CD4-positive, alpha-beta T cell treated with Interleukin-6 for 4 hours (primary cell): ENCODE measurements at places on chromosomes 12 and 14.
A peak's percentile ranks its signal among the peaks of the same experiment; 100 is the strongest.

DNA sequence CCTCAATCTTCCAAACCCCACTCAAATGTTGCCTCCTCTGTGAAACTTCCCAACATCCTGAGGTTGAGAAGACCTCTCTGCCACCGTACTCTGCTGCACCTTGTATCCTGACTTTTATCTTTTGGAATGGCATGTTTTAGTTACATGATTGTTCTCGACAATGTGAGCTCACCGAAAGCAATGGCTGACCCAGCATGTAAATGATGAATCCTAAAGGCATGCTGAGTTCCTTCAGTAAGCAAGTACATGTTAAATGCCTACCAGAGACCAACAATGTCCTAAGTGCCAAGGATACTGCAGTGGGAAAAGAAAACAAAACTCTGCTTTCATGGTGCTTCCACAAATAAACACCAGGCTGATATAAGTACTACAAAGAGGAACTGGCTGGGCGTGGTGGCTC lies 13.7 kb downstream of the PPP1R13B start:
- DNase-seq: no peak

GRCh38 chr12:76713130-76713529 lies 50.8 kb upstream of the ZDHHC17 start:
- DNase-seq: no peak

- no peak for DNase-seq
Observed at GRCh38 chr14:93490001-93490400, 59.3 kb downstream of the UNC79 start.

- DNase-seq: no peak
Observed at GRCh38 chr14:22737052-22737451, 29.4 kb upstream of the OXA1L start.

DNA sequence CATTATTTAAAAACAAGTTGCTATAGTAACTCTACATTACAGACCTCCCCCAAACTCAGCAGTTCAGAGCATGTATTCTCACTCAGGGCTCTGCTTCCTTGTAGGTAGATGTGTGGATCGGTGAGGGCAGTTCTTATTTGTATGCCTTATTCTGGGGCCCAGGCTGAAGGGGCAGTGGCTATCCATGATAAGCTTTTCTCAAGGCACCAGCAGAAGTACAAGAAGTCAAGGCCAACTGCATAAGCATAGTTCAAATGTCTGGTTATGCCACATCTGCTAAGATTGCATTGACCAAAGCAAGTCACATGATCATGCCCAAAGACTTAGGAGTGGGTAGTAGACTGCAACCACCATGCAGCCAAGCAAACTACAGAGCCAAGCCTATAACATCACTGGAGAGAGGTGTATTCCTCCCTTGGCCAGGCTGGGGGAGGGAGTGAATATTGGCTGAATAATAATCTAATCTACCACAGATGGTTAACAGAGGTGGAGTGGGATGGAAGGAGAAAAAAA lies 4.6 kb downstream of the PSEN1 start:
- DNase-seq: no peak

DNA sequence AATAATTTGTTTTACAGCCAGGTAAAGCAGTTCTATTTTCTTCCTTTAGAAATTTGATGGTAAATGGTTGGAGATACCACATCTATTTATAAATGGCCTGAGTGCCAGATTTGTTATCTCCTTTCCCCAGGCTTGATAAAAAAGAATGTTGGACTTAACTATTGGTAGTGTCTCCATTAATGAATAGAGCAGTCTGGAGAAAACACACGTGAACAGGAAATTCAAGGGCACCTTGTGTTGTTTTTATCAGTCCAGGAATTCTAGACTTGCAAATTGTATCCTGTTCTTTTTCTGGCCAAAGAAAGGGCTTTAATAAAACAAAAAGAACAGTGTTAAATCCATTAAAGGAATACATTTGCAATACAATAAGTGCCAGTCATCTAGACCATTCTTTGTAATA lies 40.8 kb upstream of the BMAL2 start:
- no peak for DNase-seq

- DNase-seq: peak; percentile 79
Observed at GRCh38 chr14:22900081-22900799, 17.2 kb downstream of the REM2 start.

GRCh38 chr12:51424662-51425539 lies at the start of gene SLC4A8:
SLC4A8 (plus strand) TSS chr12:51424831; CDS start chr12:51424988, 157 bp downstream.
- DNase-seq: peak; percentile 79

- DNase-seq: peak; percentile 33
Observed at GRCh38 chr12:29519585-29520182, 22.2 kb upstream of the OVCH1 start.

DNA sequence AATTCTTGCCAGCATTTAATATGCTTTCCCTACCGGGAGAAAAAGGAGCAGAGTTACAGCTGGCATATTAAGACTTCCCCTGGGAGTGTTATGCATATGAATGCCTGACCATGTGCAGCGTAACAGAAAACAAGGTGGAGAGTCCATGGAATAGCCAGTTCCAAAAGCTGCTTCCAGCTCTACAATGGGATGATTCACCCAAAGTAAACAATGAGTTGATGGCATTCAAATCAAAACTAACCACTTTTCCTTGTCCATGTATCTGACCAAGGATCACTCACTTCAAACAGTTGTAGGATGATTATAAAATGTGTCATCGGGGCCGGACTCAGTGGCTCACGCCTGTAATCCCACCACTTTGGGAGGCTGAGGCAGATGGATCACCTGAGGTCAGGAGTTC lies 48.1 kb upstream of the BICDL1 start:
- no peak for DNase-seq

- no peak for DNase-seq
Observed at GRCh38 chr14:104284107-104284592, 145.8 kb downstream of the KIF26A start.

- no peak for DNase-seq
Observed at GRCh38 chr12:31727192-31727591, 1.6 kb downstream of the AMN1 start.

- no peak for DNase-seq
Observed at GRCh38 chr12:99002731-99003130, 357.6 kb downstream of the APAF1 start.

GRCh38 chr14:67241411-67242167 lies at the start of gene PALS1:
PALS1 (plus strand) TSS chr14:67241435; CDS start chr14:67279171, 37,736 bp downstream.
- peak; percentile 53 for DNase-seq

- no peak for DNase-seq
Observed at GRCh38 chr12:13570005-13570694, 373.6 kb downstream of the EMP1 start.

GRCh38 chr12:47391566-47391965 lies 311.8 kb upstream of the AMIGO2 start:
- DNase-seq: peak; percentile 66

GRCh38 chr12:46647034-46647433 lies 178.8 kb downstream of the SLC38A4 start:
- no peak for DNase-seq

GRCh38 chr12:18849761-18850160 lies 111.8 kb downstream of the CAPZA3 start:
- no peak for DNase-seq

GRCh38 chr12:98983647-98984046 lies 338.6 kb downstream of the APAF1 start:
- DNase-seq: no peak

DNA sequence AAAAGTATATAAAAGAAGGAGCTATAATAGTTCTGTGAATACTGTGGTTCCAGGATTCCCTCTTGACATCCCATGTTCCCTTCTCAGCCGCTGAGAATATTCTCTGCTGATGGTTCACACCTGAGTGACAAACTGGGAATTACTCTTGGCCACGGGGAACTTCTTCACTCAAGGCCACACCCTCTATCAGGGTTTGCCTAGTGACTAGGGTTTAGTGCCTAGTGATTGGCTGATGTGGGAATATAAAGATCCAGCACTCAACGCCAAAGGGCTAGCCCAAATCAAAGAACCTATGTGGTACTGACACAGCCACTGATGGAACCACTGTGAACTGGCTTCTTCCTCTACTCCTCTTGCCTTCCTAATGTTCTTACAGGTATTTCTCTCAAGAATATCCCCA lies 248.4 kb downstream of the ASCL1 start:
- DNase-seq: no peak

DNA sequence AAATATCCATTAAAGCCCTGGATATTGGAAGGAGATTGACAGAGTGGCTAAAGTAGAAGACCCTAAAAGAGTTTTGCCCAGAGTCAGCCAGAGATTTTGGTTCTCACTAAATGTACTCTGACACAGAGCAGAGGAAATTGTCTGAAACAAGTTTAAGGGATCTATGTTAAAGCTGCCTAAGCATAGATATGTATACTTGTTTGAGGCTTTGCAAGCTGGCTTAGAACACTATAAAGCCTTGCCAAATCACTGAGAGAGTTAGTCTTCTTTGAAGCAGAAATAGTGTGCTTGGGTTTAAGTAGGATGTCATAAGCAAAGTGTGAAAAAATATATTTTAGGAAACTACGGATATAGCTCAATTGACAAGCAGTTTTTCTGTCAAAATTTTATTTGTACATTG lies 653.5 kb downstream of the FSCB start:
- DNase-seq: no peak

- no peak for DNase-seq
Observed at GRCh38 chr14:29111554-29111953, 345.0 kb downstream of the FOXG1 start.

DNA sequence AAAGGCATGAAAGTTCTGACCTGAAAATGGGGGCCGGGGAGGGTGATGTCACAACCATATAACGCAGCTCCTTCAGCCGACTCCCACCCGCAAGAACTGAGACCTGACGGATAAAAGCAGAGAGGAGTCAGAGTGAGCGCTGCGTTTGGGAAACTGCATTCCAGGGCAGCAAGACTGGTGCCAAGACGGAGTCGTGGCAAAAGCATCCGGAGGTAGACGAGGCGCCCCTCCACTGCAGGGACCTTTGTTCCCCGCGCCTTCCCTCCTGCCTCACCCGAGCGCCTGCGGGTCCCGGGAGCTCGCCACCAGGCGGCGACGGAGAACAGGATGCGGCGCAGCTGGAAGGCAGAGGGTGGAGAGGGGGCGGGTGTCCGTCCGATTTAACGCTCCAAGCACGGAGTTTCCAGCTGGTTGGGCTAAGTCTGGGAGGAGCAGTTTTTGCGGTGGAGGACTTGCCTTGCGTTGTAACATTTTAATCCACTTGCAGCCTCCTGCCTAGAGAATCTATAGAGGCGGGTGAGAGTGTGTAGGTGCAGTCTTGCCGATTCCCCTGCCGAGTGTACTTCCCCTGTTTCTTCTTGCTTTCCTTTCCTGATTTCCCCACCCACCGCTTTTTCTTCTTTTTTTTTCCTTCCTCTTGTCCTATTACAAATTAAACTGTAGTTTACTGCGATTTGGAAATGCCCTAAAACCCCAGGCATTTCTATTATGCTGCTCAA lies 1.2 kb upstream of the CPNE8 start:
- DNase-seq: peak; percentile 74

GRCh38 chr12:55997535-55997859 lies 421 bp downstream of the SUOX start:
- DNase-seq: peak; percentile 5

DNA sequence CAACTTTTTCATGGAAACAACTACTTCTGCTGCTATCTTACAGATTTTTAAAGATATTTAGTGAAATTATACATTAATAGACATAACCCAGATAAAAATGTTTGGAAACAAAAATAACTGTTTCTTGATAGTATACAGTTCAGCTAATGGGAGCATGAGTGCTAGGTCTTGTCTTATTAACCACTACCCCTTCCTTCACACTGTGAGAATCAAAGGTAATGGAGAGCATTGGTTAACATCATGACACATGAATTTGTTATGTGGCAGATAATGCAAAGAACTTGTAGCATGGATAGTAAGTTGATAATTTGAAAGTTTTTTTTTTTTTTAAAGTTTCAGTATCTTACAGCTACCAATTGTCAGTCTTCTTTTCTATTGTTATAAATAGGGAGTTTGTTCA lies 44.2 kb downstream of the CCDC91 start:
- no peak for DNase-seq

- no peak for DNase-seq
Observed at GRCh38 chr12:49170924-49171323, 18.0 kb downstream of the TUBA1A start.

GRCh38 chr12:100688451-100688864 lies 106.1 kb upstream of the ANO4 start:
- DNase-seq: no peak

- no peak for DNase-seq
Observed at GRCh38 chr12:52805000-52805399, 8.9 kb downstream of the KRT4 start.

DNA sequence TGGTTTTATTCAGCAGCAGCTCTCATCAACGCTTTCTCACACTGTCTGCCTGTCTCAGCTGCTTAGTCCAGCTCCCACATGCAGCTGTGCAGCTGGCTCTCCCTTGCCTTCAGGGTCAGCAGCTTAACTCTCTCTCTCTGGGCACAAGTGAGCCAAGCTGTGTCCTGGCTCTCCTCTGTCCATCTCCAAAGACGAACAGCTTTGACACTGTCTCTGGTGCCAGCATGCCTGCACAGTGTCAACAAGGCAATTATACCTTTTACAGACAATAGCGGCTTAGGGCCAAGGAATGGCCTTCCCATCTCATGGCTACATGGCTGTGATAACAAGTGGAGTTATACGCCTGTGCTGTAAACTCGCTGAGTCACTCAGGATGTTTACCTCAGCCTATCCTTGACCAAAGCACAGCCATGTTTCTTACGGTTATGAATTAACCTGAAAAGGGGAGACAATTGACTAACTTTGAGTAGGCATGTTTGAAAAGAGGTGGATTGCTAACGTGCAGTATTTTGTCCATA lies 38.4 kb upstream of the MANSC4 start:
- DNase-seq: no peak

DNA sequence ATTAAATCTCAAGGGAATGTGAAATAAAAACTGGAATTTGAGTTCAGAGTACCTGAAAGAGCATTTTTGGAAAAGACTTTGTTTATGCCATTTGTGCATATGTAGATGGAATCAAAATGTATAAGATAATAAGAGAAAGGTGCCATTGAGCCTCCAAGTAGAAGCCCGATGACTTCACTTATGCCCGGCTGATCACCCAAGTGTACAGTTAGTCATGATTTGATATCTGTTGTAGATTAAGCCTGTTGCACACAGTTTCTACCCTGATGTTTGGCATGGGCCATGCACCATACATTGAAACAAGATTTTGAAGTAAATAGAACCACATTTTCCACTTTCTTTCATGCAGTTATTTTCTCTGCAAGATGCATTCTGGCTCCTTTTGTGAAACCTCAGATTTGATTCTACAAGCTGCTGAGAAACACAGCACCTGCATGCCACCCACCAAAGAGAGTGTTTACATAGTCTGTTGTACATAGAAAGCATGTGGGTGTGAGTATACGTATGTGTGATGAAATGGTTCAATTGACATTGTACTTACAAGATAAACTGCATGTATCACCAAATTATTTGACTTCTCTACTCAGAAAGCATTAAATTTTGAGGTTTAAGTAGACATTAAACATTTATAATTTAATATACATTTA lies 772.5 kb downstream of the DIO2 start:
- DNase-seq: no peak

GRCh38 chr14:103680491-103681231 lies 34.6 kb downstream of the XRCC3 start:
- DNase-seq: no peak
